NCI-H82 (cell line): ENCODE measurements at places on chromosomes 3 and 15.

DNA sequence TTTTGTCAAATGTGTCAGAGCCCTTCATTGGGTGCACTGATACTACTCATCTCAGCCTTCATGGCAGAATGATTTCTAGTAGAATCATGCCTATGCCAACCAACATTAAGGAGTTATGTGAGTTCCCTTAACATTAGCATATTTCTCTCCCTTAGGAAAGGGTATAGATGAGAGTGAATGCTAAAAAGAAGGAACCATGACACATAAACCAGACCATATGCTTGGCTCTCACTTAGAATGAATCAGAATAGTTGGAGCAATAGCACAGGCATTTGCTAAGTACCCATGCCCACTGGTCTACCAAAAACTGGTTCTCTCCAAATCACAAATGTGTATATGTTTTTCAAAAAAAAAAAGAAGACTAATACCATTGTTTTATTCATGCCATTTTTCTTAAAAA, 51.1 kb downstream of the STRIT1 start:
- no peak for DNase-seq

- no peak for DNase-seq
Measured at GRCh38 chr3:78951342-78951945, 816.4 kb downstream of the ROBO1 start.

DNA sequence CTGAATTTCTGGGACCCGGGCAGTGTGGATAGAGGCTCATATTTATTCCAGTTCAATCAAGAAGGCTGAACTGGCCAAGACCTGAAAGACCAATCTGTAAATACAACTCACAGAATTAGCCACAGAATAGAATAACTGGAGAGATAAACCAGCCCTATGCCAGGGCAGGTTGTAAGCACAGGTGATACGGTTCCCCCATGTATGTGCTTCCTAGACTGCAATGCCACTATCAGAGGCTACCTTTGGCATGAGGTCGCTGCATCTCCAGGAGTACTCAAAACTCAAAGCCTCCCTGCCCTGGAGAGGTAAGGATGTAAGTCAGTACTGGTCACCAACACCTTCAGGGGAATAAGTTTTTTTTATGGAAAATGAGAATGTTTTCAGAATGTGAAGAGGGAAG, 235.5 kb downstream of the NR1D2 start:
- no peak for DNase-seq

- DNase-seq = peak; percentile 67
Measured at GRCh38 chr15:84878504-84878903, 6.0 kb upstream of the SLC28A1 start.

DNA sequence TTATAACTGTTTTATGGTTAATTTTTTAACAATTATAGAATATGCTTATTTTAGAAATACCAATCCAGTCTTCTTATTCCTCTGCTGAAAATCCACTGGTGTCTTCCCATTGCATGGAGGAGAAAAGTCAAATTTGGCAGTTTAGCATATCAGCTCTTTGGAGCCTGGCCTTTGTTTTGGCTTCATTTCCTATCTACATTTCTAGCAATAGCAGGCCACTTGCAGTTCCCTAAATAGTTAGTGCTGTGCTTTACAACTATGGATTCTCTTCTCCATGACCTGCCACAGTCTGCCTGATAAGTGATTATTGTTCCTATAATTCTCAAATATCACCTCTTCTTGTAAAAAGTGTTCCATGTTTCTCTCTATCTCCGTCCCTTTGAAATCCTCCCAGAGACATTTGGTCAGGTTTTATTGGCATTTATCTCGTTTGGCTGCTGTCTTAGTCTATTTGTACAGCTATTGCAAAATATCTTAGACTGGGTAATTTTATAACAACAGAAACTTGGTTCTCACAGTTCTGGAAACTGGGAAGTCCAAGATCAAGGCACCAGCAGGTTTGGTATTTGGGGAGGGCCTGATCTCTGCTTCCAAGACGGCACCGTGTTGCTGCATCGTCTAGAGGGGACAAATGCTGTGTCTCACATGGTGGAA, 8.2 kb upstream of the SEC22A start:
- peak; percentile 31 for DNase-seq

DNA sequence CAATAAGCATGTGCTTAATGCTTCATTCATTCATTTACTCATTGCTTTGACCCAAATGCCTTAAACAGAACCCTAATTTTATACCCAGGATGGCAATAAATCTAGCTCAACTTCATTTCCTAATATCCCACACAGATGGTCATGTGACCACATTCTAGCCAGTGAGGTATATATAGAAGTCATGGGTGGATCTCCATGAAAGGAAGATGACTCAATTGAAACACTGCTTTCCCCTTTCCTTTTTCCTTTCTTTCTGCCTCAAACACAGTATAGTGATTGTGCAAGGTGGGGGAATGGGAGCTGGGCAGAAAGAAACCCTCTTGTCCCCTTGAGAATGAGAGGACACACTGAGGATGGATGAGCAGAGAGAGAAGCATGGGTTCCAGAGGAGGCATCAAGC, 183.5 kb upstream of the PRICKLE2 start:
- no peak for DNase-seq

DNA sequence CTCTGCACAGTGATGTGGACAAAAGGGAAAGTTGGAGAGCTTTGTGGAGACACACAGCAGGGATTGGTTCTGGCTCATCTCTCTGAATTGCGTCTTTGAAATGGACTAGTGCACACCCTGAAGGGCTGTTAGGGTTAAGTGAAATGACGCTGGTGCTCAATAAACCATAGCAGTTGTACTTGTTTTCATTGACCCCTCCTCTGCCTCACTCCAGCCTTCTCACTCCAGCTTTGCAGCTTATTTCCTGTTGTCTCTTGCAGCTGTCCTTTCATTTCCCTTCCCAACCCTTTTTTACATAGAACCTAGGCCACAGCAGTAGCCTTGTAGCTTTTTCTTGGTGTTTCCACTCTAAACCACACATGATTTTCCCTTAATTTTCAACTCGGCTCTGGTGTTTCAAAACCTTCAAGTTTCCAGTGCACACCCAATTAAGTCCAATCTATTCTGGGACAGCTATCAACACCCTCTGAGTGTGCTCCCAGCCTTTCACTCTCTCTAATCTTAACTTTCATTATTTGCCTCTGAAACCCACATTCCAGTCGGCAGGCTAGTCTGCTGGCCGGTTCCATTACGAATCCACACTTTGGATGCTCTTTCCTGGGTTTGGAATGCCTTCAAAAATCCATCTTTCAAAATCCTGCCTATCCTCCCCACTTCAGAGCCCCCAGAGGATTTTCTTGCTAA, 6.4 kb downstream of the C3orf52 start:
- DNase-seq = no peak

DNA sequence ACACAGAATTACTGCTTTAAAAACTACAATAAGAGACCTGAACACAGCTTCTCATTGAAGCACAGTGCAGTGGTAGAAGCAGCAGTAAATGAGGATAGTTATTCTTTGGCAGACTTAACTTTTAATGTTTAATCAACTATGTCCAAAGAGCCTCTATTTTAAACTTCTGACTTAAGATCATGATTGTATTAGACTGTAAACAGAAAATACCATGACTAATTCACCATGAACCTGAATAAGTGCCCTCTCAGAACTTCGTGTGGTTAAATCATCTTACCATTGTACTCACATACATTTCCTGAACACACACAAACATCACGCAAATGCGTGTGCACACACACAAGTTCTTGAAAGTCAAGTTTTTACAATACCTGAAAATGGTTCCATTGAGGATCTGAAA, 13.9 kb downstream of the CEP152 start:
- no peak for DNase-seq
